ENCODE measurements at places on chromosomes 3 and 15. TPM values are rescaled to one million over a fixed set of nuclear protein-coding genes. Genes with fewer than 3 reads are reported as not detected.

GRCh38 chr3:156513619-156514018, 41.3 kb downstream of the SSR3 start:
- no peak for DNase-seq

- DNase-seq, result no peak
These were observed 10.0 kb downstream of the CRYGS start for GRCh38 chr3:186534113-186534669.

DNA sequence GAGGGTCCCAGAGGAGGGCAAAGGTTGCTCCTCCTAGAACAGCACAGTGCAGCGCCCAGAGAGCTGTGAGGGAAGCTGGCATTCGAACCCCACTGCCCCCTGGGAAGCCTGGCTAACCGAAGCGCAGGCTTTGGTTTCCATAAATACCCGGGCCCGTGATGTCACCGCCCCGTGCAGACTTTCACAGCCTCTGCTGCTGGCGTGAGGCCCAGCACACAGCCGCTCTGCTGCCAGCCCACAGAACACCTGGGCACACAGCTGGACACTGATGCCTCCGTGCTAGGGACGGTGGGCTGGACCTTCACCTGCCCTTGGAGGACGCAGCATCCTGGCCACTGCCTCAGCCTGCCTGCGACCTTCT, 1.0 kb downstream of the IQSEC1 start:
- DNase-seq, result no peak

GRCh38 chr15:90735923-90736322, 18.8 kb downstream of the BLM start:
- no peak for DNase-seq

GRCh38 chr3:126414961-126415660, 20.4 kb downstream of the CFAP100 start:
- DNase-seq, result peak; percentile 46

- no peak for DNase-seq
These were observed 113.6 kb downstream of the TMCO5A start for GRCh38 chr15:38048001-38048455.

DNA sequence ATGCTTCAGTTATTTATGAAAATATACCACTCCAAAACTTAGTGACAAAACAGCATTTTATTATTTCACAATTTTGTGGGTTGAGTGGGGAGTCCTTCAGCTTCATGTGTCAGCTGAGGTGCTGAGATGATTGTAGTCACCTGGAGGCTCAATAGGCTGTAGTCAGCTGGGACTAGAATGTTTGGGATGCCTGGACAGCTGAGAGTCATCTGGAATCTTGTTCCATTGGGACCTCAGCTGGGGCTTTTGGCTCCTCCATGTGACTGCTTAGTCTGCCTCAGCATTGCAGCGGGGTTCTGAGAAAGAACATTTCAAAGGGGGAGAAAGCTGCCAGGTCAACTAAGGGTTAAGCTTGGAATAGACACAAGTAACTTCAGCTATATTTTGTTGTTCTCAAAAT, 13.4 kb downstream of the STT3B start:
- no peak for DNase-seq

GRCh38 chr15:45448066-45448915, 69.9 kb upstream of the GATM start:
- peak; percentile 57 for DNase-seq

DNA sequence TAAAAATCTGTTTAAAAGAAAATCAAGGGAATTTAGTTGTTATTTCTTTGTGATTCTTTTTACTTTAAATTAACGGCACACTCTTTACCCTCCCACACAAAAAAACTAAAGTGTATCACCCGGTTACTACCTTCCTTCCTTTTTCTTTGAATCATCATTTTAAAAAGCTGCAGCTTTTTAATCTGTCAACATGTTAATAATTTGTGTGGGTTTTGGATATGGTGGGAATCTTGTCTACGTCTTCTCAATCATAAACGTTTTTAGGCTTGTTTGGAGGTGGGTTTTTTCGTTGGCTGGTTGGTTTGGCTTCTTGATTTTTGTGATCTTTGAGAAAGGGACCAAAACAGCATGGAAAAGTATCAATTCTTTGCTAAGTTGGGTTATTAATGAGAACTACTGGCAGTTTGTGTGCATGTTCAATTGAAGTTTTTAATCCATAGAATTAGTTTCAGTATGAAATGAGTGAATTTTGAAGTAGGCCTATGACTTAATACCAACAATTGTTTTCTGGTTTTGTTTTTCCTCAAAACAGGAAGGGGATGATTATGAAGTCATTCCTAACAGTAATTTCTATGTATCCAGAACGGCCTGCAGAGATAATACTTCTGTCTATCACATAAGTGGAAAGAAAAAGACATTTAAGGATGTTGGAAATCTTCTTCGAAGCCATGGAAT, 4.5 kb downstream of the SMC4 start:
- no peak for DNase-seq

DNA sequence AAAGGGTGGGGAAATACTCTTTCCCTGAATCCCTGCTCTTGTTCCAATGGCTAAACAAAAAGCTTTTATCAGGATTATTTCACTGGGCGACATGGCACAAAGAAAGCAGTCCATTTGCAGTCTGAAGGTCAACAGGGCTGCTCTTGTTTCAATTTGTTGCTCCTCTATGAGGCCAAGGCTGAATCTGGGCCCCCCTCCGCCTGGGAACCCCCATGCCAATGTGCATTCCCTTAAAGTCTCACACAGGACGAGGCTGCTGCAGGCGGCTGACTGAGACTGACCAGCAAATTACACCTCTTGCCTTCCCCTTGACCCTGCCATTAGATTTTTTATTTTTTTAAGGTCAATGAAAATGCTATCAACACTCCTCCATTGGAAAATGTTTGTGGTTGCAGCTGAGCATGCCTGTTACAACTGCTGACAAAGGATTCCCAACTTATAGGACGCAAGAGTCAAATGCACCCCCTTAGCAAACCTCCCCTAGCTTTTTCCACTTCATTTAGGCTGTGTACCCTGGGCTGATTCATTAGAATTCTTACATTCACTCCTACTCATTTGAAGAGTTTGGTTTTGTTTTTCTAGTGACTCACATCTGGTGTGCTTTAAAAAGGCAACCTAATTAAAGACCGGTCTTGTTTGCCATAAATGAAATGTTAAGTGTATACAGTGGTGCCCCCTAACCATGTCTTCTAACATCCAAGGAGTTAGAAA, 60.8 kb upstream of the ARHGEF3 start:
- no peak for DNase-seq

GRCh38 chr3:133113526-133113925, 75.3 kb downstream of the TMEM108 start:
- DNase-seq, result no peak

DNA sequence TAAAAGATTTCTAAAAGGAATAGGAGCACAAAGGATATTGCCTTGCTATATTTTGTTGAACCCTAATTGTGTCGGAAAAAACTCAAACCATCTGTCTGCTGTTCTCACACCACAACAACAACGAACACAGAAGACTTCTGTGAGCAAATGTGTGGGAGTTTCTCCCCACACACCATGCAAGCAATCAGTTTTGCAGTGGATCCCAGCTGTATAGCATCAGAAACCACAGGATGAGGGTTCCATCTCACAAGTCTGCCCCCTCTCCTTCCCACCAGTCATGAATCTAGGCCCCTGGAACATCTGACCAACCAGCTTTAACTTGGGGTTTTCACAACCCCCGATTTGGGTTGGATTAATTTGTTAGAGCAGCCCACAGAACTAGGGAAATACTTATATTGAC, 91.3 kb upstream of the SLC4A7 start:
- DNase-seq, result no peak

DNA sequence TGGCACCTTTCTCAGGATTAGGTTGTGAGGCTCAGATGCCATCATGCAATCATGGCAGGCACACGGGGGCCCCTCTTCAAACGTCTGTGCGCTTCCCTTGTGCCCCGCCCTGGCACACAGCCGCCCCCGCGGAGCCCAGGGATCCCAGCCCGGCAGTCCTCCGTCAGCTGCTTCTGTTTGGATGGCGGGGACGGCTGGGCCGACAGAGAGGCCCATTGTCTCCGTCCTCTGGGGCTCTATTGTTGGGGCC, 849 bp upstream of the HDAC11 start:
- peak; percentile 86 for DNase-seq

DNA sequence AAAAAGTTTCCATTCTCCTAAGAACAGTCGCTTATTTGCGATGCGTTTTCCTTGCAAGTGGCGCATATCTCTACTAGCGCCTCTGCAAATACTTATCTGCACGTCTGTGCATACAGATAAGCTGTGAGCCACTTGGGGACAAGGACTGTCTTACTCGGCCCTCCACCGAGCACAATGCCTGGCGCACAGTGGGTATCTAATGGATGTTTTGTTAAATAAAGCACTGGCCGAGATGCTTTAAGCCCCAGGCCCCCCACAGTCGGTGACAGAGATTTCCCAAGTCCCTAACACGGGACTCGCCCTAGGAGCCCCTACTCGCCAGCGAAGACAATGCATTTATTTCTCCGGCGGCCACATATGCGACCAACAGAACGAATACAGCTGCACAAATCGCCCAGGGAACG, 503 bp downstream of the HLTF start:
- no peak for DNase-seq

DNA sequence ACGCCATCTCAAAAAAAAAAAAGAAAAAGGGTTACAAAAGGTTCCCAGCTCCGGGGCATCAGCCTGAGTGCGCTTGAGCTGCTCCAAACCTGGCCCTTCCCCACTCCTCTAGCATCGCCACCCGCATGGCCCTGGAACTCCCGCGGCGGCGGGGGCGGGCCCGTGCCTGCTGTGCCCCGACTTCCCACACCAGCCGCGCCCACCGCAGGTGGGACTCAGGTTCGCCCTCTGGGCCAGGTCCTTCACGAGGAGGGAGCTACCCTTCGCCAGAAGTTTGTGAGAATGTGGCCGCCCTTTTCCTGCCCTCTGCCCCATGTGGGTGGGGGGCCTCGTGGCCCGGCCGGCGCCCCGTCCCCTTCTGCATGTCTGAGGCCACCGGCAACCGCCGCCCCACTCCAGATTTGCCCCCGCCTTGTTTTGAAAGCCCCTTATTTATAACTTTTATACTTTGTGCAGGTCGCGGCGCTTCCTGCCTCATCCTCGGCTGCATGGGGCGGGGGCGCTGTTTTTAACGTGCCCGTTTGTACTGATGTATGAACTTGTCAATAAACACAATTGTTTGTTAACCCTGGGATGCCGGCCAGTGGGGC, 507 bp upstream of the JMJD7 start:
- DNase-seq, result peak; percentile 91

DNA sequence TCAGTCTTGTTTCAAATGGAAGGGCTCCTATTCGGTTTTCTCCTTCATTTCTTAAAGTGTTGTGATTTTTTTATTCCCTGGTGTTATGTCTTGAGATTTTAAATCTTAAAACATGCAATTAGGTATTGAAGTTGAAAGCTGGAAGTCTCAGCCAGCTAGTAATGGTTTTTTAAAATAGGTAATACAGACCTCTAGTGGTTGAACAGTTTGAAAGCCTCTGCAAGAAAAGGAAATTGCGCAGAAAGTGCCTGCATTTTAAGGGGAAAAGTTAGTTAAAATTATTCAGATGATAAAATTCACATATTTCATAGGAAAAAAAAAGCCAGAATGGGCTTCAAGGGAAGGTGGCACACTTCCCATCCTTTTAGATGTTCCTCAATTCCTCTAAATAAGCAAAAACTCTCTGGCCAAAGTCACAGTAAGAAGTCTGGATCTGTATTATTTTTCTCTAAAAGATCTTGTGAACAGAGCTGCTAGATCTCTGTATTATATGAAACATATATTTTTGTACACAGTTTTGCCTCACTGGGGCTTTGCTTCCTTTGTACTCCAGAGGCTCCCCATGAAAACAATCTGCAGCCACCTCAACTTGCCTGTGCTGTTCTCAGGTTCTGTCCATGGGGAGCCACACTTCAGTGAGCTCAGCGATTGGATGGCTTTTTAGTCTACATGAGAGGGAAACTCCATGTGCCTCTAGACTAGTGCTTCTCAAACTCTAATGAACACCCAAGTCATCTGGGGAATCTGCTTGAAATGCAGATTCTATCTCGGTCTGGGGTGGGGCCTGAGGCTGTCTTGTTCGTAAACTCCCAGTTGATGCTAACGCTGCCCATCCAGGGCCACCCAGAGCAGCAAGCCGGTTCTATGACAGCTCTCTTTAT, 21.5 kb downstream of the AGTR1 start:
- DNase-seq, result peak; percentile 10

GRCh38 chr3:194738254-194739093, 52.8 kb downstream of the FAM43A start:
- no peak for DNase-seq

Gene KLHL6
- 0.33 TPM for total RNA-seq

Gene CADM2
- total RNA-seq, result 1.8 TPM

Gene CDHR4
- not detected for total RNA-seq

Gene LTK
- 0.07 TPM for total RNA-seq

Gene ZNF774
- total RNA-seq, result 0.55 TPM

Gene LRTM1
- total RNA-seq, result not detected

Gene ROPN1B
- 0.41 TPM for total RNA-seq

Gene AMT
- total RNA-seq, result 48.1 TPM

Gene COL6A5
- total RNA-seq, result not detected

Gene PLSCR4
- 4.8 TPM for total RNA-seq

Gene RHCG
- total RNA-seq, result 0.67 TPM

All from H7 (cell line).